Astrocyte of the hippocampus (primary cell): ENCODE measurements at places on chromosomes 6 and 20.

DNA sequence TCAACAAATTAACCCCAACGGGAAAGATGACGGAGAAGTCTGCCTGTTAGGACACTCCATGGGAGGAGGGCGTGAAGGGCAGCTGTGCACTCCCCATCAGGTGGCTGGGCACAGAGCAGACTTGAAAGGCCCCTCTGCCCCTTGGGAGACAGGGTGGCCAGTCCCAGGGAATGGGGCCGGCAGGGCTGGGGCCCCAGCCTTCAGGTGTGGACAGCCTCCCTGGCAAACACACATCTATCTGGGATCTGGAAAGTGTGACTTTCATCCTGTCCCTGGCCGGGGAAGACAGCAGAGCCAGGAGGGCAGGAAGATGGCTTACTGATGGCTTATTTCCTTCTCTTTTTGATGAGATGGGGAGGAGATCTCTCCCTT is 4.5 kb upstream of the FRMD1 start:
- no peak for DNase-seq

DNA sequence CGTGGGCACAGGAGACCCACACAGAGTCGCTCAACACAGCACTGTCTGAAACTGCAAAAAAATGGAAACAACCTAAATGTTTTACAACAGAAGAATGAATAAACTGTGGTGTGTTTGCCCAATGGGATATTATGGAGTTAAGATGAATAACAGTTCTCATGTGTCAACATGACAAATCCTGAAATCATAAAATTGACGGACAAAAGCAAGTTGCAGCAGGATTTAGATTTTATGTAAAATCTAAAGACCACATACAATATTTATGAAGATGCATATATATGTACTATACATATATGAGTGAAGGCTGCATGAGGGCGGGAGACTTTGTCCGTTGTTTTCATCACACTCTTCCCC is 79.7 kb downstream of the GRM4 start:
- no peak for DNase-seq

DNA sequence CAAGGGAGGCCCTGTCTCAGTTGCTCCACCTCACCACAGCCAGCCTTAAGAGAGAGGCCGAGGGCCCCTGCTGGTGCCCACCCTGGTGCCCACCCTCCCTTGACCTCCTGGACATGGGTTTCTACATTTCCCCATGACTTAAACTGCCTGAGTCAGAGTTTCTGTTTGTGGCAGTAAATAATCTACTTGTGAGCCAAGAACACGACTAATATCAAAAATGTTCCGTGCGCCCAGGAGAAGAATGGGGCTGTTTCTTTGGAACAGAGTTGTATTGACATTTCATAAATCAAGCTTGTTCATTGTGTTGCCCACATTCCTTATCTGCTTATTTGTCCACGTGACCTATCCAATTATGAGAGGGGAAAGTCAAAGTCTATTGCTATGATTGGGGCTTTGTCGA is 143.5 kb downstream of the ANKRD60 start:
- peak; percentile 66 for DNase-seq

- peak; percentile 82 for DNase-seq
Observed at GRCh38 chr20:50191544-50192363, 1.1 kb downstream of the CEBPB start.

DNA sequence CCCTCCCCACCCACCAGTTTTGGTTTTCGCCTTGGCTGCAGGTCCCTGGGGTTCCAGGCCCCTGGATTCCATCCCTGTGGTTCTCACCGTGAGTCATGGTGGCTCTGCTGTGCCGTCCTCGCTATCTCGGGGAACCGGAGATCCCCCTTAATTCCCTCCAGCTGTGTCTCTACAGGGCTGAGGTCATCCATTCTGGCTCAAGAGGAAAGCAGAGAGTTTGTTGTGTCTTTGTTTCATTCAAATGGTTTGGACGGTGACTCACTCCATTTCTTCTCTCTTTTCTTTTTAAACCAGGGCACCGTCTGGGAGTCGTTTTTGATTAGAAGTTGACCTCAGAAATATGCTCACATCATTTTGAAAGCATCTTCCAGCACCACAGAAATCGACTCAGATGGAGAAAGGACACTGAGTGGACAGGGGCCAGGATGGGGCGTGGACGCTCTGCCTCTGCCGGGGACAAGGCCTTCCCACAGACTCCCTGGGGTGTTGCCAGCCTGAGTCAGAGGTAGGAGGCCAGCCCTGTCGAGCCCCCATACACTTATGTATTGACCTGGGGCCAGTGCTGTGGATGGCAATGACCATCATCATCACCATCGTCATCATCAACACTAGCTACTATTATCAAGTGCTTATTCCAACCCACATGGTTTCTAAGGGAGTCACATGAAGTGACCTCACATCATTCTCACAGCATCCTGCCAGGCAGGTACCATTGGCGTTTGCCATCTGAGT is 176.2 kb downstream of the NFATC2 start:
- peak; percentile 99 for DNase-seq

DNA sequence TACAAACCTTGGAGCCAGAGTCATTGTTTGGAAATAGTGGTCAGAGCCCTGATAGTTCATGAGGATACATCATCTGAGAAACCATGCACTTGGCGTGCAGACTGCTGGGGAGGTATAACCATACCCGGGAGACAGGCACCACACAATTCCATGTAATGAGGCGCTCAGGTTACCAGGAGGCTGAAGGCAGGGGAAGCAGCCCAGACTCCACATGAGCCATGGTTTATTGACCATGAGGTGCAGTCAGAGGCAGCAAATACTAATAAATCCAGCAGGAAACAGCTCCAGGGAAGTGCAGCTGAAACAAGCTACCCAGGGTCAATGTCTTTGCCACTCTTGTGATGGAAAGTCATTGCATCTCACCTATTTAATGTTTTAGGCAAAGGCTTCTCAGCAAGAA is 156.0 kb downstream of the TBC1D7 start:
- no peak for DNase-seq

GRCh38 chr6:53128842-53129241 is 19.8 kb downstream of the GCM1 start:
- peak; percentile 66 for DNase-seq

- DNase-seq, result no peak
Observed at GRCh38 chr6:163226181-163226835, 188.2 kb upstream of the QKI start.

GRCh38 chr6:108806665-108807064 is 41.6 kb upstream of the ARMC2 start:
- DNase-seq, result no peak

- DNase-seq, result peak; percentile 95
Observed at GRCh38 chr20:37192137-37192854, 12.9 kb upstream of the MROH8 start.

GRCh38 chr6:164066766-164067165 is 652.2 kb downstream of the QKI start:
- no peak for DNase-seq

DNA sequence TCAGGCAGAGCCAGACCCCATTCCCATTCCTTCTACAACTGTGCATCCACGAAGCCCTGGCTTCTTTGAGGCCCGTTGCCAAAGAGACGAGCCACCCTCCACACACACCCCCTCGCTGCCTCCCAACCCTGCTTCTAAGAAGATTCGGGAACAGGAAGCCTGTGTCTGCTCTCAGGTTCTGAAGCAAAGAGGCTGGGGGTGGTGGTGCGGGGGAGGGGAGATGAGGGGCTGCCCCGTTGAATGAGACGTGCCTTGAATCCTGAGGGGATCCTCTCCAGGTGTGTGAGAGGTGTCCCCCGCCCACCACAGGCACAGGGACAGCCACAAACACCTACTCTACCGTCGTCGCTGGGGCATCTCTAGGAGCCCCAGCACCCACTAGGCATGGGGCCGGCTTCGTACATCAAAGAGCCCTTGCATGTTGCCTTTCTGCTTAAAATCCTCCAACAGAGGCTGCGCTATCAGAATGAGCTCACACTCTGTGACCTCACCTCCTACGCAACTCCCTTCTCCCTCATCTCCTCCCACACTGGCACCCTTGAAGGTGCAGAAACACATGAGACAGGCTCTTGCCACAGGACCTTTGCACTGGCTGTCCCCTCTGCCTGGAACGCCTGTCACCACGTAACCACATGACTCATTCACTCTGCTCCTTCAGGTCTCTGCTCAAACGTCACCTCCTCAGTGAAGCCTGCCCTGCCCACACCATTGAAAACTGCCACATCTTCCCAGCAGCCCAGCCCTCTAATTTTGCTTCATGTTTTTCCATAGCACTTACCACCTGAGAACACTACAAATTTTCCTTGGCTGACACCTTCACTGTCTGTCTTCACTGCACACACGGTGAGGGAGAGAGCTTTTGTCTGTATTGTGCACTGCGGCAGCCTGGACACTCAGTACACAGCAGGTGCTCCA is 58.5 kb downstream of the PREX1 start:
- DNase-seq, result no peak
